CD14-positive monocyte (primary cell): ENCODE measurements at places on chromosomes 2 and 18. TPM values are rescaled to one million over a fixed set of nuclear protein-coding genes. Genes with fewer than 3 reads are reported as not detected.

The MATN3 gene
- polyA plus RNA-seq: not detected

The TANC1 gene
- polyA plus RNA-seq: 0.01 and 0.04 TPM in 2 replicates

The MAP3K19 gene
- polyA plus RNA-seq: not detected

DNA sequence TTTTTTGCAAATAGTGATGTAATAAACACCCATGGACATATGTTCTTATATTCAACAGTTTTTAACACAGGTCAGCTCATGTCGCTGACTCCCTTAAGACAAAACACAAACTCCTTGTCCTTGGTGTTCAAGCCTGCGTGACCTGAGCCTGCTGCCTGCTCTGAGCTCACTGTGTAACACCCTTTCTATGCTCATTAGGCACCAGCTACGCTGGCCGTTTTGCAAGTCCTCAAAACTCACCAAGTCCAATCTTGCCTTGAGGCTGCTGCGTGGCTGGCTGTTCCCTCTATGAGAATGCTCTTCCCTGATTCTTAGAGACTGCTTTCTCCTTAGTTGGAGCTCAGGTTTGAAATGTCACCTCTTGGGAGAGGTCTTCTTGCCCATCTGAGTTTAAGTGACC is 100.5 kb upstream of the GLI2 start:
- H3K4me1 ChIP-seq: no peaks in the 10 kb centered on the region
- H3K27me3 ChIP-seq: no peaks in the 10 kb centered on the region
- H3K36me3 ChIP-seq: no peaks in the 10 kb centered on the region
- H3K27ac ChIP-seq: no peak overlapping the region
- no peak overlapping the region for H3K4me3 ChIP-seq

- H3K27me3 ChIP-seq: no peaks in the 10 kb centered on the region
- DNase-seq: no peak
- no peak overlapping the region for H3K4me3 ChIP-seq
- H3K36me3 ChIP-seq: no peaks in the 10 kb centered on the region
- H3K27ac ChIP-seq: no peak overlapping the region
Observed at GRCh38 chr2:157085522-157085921, 172.0 kb upstream of the GALNT5 start.

- peaks cover 82% of the 10 kb centered on the region for H3K36me3 ChIP-seq
- no peaks in the 10 kb centered on the region for H3K4me1 ChIP-seq
- no peaks in the 10 kb centered on the region for H3K27me3 ChIP-seq
- DNase-seq: no peak
- no peak overlapping the region for H3K27ac ChIP-seq
Observed at GRCh38 chr2:159243529-159243928, 43.0 kb downstream of the WDSUB1 start.

DNA sequence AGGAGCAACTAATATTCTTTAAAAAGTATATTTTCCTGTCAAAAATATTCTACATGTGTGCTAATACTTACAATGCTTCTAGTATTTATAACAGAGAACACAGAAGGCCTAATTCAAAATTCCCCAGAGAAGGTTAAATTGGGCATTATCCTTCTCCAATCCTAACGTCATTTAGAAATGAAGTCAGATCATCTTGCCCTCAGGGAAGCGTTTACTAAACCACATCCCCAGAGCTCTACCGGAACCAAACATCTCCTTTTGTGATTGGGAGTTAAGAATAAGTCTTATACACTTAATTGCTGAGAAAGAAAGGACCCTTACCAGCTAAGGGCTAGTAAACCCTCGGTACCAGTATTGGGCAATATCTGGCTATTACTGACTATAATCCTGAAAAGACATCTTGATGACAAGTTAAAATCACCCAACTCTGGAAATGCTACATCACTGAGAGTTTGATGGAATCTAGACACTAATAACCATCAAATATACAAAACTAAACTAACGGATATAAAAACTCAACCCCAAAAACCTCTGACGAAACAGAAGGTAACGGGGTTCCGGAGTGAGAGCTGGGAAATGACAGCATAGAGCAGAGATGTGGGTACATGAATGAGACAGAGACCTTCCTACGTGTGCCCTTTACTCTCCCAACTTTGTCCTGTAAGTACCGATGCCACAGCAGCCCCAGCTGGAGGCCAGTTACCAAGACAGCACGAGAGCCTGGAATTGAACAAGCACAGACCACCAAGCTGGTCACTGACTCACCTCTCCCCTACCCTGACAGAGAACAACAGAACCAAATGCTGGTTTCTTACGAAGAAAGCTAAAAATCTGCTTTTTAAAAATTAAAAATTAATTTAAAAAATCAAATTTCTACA is 35.0 kb downstream of the WDSUB1 start:
- peaks cover 18% of the 10 kb centered on the region for H3K4me1 ChIP-seq
- no peak overlapping the region for H3K4me3 ChIP-seq
- H3K27me3 ChIP-seq: no peaks in the 10 kb centered on the region
- no peak overlapping the region for H3K27ac ChIP-seq
- no peak for DNase-seq

- H3K4me3 ChIP-seq: no peak overlapping the region
- peaks cover 24% of the 10 kb centered on the region for H3K27me3 ChIP-seq
- H3K27ac ChIP-seq: no peak overlapping the region
- no peaks in the 10 kb centered on the region for H3K36me3 ChIP-seq
- no peak for DNase-seq
- H3K4me1 ChIP-seq: no peaks in the 10 kb centered on the region
Observed at GRCh38 chr2:131367352-131367751, 3.4 kb upstream of the RAB6D start.

- no peak overlapping the region for H3K4me3 ChIP-seq
- no peaks in the 10 kb centered on the region for H3K27me3 ChIP-seq
- no peak for DNase-seq
Observed at GRCh38 chr2:7840651-7841380, 841.0 kb upstream of the ID2 start.
